Renal pelvis (tissue), 12 donors: ENCODE measurements at places on chromosomes 6 and 20. TPM values are rescaled to one million over a fixed set of nuclear protein-coding genes. Genes with fewer than 3 reads are reported as not detected.

The RAD21L1 gene
- polyA plus RNA-seq: not detected

The FGD2 gene
- polyA plus RNA-seq: 2.6 TPM

DNA sequence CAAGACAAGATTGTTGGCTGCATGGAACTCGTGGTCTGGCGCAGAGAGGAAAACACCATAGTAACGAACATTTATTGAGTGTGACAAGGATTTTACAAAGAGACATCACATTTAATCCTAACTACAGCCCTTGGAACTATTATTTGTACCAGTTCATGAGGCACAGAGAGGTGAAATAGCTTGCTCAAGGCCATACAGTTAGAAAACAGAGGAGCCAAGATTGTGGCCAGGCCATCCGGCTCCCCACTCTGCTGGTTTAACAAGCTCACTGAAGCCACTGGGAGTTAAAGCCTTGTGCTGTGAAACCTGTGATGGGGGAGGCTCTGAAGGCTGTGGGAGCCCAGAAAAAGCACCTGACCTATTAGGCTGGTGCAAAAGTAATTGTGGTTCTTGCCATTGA, 74.9 kb upstream of the ZNFX1 start:
- DNase-seq: no peak

The USP49 gene
- 14.9 TPM for polyA plus RNA-seq

- DNase-seq: no peak
Observed at GRCh38 chr6:84739866-84740208, 24.6 kb downstream of the TBX18 start.

The TRIM40 gene
- 0.10 TPM for polyA plus RNA-seq

DNA sequence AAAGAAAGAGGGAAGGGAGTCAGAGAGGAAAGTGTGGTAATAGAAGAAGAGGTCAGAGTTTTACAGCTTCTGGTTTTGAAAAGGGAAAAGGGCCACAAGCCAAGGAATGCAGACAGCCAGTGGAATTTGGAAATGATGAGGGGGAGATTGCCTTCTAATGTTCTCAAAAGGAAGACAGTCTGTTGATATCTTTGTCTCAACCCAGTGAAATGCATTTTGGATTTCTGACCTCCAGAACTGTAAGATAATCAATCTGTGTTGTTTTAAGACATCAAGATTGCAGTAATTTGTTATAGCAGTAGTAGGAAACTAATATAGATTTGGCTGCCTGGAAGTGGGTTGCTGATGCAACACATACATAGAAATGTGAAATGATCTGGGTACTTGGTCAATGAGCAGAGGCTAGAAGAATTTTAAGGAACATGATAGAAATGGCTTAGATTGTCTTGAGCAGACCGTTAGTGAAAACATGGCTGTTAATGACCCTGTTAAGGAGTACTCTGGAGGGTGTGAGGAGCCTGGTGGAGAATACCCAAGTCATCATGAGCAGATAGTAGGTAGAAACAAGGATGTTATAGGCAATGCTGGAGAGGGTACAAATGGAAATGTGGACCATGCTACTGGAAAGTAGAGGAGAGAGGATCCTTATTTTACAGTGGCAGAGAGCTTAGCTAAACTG, 255.8 kb upstream of the RAB32 start:
- no peak for DNase-seq

The SDCBP2 gene
- polyA plus RNA-seq: 3.5 TPM

- no peak for DNase-seq
Observed at GRCh38 chr6:42257614-42258013, 40.0 kb upstream of the MRPS10 start.

The SYTL3 gene
- polyA plus RNA-seq: 5.4 TPM

- DNase-seq: no peak
Observed at GRCh38 chr20:4171538-4172116, 156.3 kb upstream of the RNF24 start.

- DNase-seq: peak; percentile 26
Observed at GRCh38 chr6:93792746-93793145, 373.4 kb upstream of the EPHA7 start.

DNA sequence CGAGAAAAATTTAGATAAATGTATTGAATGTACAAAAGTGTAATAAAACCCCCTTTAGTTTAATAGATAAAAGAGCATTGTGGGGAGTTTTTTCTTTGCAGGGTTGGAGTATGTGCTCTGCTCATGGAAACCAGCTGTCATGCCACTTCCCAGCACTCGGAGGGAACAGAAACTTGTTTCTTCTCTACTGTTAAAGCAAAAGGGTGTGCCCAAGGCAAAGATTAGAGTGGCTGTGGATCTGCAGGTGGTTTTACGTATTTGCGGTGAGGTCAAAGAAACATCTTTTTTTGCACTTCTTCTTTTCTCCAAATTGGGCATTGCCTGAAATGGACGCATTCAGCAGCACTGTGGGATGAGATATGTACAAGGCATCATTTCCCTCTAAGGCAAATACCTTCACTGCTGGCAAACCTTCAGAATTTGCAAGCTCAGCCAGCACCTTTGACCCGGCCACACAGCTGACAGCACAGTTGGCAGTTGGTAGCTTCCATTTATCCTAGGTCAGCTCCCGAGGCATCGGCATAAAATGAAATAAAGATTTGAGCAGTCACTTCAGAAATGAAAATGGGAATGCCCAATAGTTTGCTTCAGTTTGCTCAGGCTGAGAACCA, 178.4 kb upstream of the EYA4 start:
- no peak for DNase-seq

- DNase-seq: peak; percentile 90
Observed at GRCh38 chr6:41509580-41509979, 36.6 kb upstream of the FOXP4 start.

GRCh38 chr6:36131511-36132245, 1.4 kb downstream of the MAPK13 start:
- peak; percentile 66 for DNase-seq

DNA sequence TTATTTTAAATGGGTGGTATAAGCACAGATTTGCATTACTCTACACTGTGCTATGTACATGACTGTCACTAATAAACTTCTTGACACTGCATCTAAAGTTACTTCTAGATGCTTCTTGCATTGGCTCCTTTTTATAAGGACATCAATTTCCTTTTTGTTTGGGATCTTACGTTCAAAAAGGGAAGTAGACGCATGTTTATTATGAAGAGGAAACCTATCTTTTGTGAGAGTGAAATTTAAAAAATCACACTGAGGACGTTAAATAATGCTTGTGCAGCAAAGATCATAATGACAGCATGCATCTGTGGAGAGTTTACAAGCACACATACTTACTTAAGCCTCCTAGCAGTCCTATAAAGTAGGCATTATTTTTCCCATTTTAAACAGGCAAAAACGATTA, 479.5 kb downstream of the CD83 start:
- no peak for DNase-seq

The NMBR gene
- 0.28 TPM for polyA plus RNA-seq

DNA sequence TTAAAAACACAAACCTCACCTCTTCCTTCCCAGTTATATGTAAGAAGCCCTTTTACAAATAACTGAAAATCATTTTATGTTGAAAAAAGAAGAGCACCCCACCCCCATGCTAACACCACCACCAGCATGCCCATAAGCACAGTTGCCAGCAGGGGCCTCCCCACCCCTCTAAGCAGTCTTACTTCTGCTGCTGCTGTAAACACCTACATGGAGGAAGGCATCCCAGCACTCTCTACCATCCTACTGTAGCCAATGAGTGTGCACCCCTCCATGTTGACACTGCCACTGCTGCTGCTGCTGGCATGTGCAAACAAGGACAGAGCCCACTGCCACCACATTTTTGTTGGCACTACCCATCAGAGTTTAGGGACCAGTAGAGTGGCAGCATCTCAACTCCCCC, 49.6 kb upstream of the PHIP start:
- no peak for DNase-seq

- no peak for DNase-seq
Observed at GRCh38 chr20:47814632-47815415, 29.5 kb upstream of the SULF2 start.

DNA sequence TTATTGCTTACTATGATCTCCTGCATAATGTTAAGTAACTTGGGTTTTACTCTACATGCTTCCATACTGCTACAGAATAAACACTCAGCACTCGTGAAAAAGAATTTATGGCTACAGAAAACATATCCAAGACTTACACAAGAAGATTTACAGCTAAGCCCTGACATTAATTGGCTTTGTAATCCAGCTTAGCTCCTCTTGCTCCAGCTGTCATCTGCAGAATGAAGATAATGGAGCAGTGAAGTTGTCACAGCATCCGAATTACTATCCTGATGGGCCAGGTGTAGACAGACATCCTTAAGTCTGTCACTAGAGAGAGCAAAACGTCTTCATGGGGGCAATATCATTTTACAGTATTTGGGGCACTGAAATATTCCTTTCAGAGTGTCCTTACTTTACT, 155.3 kb downstream of the PRKN start:
- DNase-seq: peak; percentile 22

DNA sequence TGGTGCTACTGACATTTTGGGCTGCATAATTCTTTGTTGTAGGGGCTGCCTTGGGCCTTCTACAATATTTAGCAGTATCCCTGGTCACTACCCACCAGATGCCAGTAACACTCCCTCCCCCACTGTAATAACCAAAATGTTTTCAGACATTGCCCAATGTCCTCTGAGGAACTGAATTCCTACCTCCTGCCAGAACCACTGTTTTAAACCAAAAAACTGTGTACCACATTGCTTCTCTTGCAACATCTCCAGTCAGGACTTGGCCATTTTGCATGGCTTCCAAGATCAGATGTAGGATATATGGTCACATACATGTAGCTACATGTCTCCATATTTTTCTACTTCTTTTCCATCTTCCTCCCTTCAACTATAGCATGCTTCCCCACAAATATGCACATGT, 97.4 kb upstream of the IFNGR1 start:
- no peak for DNase-seq

The DAAM2 gene
- polyA plus RNA-seq: 30.2 TPM

GRCh38 chr6:31558631-31559500, 11.5 kb downstream of the NFKBIL1 start:
- DNase-seq: no peak

DNA sequence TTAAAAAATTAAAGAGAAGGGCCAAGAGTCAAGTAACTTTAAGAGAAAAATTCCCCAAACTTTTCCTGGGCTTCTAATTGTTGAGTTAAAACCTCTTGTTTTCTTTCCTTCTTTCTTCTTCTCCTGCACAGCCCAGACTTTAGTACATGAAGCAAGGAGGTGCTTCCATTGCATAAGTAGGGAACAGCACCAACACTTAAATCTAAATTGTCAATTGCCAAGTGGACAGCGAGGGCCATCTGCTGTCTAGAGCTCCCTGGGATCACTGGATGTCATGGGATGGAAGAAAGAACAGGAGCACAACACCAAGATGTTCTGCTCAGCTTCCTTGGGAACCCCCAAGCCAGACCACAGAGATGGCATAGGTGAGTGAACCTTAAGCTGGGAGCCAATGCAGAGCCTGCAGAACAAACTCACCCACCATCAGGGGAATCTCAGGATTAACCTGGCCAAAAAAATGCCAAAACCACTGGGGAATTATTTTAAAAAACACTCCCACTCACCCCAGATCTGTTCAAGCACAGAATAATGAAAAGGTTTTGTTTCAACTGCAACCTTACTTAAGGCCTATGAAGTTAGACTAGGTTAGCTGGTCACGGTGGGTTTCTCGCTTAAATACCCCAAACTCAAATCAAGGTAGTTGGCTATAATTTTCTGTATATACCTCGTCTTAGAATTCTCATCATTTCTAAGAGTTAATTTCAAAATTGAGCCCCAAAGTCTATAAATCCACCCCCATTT, 67.8 kb downstream of the TNFRSF21 start:
- no peak for DNase-seq

DNA sequence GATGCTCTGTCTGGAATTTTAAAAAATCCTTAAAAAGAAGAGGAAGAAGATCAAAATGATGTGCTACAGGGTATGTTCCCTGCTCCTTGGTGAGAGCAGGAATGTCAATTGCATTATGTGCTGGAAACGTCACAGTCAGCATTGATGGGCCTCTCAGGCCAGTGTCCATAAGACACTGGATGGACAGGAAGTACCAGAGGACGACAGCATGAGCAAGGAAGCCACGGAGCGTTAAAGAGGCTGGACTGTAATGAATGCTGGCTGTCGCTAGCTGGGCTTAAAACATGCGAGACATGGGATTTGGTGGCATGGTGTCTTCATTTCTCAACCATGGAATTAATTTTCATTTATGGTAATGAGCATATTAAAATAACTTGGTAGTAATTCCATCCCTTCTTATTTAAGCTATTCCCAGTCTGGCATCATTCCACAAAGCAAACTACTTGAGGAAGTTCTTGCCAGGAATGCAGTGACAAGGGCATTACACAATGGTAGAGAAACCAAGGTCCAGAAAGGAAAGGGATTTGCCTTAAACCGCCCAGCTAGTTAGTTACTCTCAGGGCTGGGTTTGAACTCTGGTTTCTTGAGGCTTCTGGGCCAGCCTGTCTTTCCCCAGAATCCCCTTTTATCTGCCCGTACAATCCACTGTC, 166.6 kb upstream of the SOX4 start:
- no peak for DNase-seq

The GGTLC1 gene
- 0.13 TPM for polyA plus RNA-seq

- DNase-seq: no peak
Observed at GRCh38 chr20:20070871-20071726, 18.8 kb downstream of the CFAP61 start.

DNA sequence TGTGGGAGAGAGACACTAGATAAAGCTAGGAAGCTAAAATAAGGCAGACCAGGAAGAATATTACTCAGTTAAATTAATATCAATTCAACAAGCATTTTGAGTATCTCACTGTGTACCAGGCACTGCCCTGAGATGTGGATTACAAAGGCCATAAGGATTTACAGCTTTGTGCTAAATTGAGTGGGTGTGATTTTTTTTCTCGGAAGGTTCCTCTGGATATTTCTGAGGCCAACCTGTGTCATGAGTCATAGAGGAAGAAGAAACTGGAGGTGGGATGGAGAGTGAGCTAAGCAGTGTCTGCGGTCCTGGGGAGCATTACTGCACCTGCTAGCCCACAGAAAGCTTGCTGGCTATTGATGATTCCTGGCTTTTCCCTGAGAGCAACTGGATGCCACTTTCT, 135.2 kb downstream of the RFPL4B start:
- DNase-seq: no peak

- DNase-seq: no peak
Observed at GRCh38 chr20:53917145-53918019, 153.0 kb downstream of the BCAS1 start.
